ENCODE measurements at places on chromosomes 3 and 15. TPM values are rescaled to one million over a fixed set of nuclear protein-coding genes. Genes with fewer than 3 reads are reported as not detected.

Gene NPAP1
- not detected for total RNA-seq

Gene MBNL1
- total RNA-seq: 188 TPM

Gene MYO5C
- 7.0 TPM for total RNA-seq

Gene PRRT3
- 0.72 TPM for total RNA-seq

Gene SAMD7
- total RNA-seq: not detected

Gene TRIM71
- not detected for total RNA-seq

Gene SH3GL3
- under 0.01 TPM for total RNA-seq

Gene GPR87
- 0.09 TPM for total RNA-seq

Gene ATP2B2
- total RNA-seq: not detected

Gene TAGLN3
- total RNA-seq: not detected

Gene SLC28A2
- total RNA-seq: not detected

Gene UNC13C
- total RNA-seq: not detected

Gene STT3B
- total RNA-seq: 178 TPM

Gene GOLGA8M
- 0.09 TPM for total RNA-seq

Gene SCN5A
- total RNA-seq: 3.7 TPM

Gene CSTA
- 0.66 TPM for total RNA-seq

Gene CIB2
- total RNA-seq: 4.0 TPM

Gene CA12
- 4.0 TPM for total RNA-seq

Gene SLC28A1
- total RNA-seq: not detected

Gene P3H2
- total RNA-seq: 5.0 TPM

Gene LAMB2
- 330 TPM for total RNA-seq

Gene SHC4
- 0.54 TPM for total RNA-seq

Data from endothelial cell of coronary artery (primary cell).